NCI-H1436 treated with DMSO at 0.1 percent for 48 hours (cell line): ENCODE measurements at places on chromosomes 13 and 19.

GRCh38 chr19:29743681-29744080 is 28.6 kb upstream of the C19orf12 start:
- DNase-seq: no peak

DNA sequence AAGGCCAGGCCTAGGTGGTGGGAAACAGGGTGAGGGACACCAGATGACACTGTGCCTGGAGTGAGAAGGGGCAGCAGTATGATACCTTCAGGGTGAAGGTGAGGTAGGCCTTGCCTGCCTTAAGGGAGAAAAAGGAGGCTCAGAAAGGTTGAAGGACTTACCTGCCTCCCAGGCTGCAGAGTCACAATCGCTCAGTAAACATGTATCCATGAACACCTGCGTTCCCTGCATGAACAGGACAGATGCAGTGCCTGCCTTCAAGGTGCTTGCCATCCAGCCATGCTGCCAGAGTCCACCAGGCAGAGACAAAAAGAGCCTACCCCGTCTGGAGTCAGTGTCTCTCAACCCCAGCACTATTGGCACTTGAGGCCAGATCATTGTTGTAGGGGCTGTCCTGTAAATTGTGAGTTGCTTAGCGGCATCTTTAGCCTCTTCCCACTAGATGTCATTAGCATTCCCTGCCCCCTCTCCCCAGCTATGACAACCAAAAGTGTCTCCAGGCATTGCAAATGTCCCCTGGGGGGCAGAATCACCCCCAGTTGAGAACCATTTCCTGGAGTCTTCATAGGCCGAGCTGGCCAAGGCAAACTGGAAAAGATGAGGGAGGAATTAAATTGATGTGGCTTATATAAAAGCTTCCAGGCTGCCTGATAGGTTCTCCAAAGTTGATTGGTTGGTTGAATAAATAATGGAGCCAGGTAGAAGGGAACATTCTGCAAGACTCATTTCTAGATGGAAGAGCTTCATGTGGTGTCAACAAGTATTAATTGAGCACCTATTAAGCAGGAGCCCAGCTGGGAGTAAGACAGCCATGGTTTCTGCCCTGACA is 1.7 kb downstream of the MAP3K10 start:
- DNase-seq: no peak

DNA sequence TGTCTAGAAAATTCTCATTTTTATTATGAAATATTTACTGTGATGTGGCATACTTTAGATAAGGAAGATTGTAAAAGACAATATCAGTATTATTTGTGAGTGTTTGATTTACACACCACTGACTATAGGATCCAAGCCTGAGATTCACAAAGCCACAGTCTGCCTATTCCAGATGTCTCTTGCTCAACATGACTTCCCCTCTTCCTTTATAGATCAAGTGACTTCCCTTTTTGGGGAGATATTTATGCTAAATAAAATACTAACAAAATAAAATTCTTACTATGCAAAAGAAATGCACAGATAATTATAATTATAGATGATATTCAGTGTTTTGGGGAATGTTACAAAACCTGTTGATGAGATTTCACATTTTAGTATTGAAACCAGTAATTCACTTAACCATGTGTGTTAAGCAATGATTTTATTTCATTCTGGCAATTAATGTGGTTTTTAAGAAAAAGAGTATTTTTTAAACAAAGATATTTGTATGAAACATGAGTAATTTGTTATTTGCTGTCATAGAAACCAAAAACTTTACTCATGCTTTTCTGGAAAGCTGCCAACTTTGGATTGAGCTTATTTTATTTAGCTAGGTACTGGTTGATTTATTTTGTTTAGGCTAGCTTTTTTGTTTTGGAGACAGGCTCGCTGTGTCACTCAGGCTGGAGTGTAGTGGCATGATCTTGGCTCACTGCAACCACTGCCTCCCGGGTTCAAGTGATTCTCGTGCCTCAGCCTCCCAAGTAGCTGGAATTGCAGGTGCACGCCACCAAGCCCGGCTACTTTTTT is 13.7 kb upstream of the GPR183 start:
- DNase-seq: no peak

- peak; percentile 22 for DNase-seq
Measured at GRCh38 chr19:55492362-55492944, 4.2 kb downstream of the SSC5D start.

DNA sequence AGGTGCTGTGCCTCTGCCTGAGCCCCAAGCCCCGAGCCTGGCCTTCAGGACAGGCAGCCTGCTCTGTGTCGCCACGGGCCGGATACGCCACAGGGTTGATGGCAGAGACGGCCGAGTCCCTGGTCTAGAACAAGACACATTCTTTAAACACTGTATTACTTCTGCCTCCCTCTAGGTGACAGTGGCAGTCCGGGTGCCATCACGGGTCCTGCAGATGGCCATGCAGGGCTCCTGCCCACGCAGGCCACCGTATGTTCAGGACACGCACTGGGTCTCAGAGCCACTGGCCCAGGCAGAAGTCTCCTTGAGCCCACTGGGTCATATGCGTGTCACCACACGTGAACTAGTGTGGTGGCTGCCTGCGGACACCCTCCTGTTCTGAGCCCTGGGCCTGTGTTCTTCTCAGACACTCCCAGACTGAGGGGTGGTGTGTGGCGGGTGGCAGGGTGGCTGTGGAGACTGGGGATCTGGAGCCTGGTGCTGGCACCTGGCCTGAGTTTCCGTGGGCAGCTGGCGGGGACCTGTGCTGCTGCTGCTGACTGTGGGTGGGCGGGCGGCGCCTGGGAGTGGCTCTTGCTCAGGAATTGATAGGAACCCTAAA is 4.4 kb downstream of the PLEKHJ1 start:
- no peak for DNase-seq

- DNase-seq: no peak
Measured at GRCh38 chr13:81078048-81078447, 737.1 kb upstream of the SPRY2 start.

DNA sequence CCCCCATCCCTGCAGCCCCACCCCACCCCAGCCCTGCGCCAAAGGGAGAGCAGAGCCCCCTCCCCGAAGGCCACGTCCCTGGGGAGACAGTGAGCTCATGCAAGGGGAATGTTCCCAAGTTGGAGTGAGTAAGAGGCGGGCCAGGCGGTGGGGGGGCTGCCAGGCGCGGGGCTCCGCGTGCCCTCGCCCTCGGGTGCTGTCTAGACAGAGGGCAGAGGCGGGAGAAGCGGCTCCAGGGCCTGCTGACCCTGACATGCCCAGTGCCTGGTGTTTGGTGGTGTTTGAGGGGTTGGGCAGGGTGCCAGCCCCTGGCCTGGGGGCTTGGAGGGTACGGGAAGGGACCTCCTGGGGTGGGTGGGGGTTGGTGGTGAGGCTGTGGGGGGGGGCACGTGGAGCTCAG is 1.0 kb downstream of the FSTL3 start:
- DNase-seq: no peak

- no peak for DNase-seq
Measured at GRCh38 chr13:68176475-68176874, 946.3 kb upstream of the PCDH9 start.
